Cardiac septum (tissue), 1 donor: ENCODE measurements at places on chromosomes 7 and 10. TPM values are rescaled to one million over a fixed set of nuclear protein-coding genes. Genes with fewer than 3 reads are reported as not detected.

- DNase-seq: no peak
These were observed 19.4 kb downstream of the PEX1 start for GRCh38 chr7:92508946-92509345.

DNA sequence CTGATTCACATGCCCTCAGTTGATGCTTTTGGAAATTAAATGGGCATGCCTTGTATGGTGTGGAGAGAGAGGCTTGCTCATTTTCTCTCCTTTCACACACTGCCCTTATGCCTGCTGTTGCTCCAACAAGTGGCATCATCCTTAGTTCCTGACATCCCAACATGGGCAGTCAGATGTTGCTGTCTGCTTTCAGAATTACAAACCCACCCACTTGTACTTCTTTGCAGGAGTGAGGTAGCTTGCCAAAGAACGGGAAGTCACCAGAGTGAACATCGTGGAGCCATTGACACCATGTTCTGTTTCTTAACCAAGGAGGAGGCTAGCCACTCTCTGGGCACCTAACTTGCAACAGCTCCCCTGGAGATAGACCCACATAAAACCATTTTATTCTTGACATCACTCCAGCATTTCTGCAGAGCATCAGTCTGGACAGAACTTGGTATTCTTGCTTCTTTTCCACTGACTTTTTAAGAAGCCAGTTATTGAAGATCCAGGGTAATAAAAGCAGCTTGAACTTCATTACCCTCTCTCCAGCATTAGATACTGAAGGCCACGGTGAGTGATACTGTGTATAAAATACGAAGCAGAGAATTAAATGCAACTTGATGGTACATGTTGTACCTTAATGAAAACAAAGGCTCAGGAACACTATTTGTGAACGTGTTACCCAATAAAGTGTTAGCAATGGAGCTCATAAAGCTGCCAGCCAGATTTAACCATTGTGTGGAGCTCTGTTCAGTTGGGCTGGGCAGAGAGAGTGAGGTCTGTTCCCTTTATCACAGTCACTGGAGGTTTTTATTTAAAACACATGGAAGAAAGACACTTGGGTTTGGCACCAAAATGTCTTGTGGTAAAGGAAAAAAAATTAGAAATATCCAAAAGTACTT, 195.8 kb upstream of the HABP2 start:
- DNase-seq: no peak

DNA sequence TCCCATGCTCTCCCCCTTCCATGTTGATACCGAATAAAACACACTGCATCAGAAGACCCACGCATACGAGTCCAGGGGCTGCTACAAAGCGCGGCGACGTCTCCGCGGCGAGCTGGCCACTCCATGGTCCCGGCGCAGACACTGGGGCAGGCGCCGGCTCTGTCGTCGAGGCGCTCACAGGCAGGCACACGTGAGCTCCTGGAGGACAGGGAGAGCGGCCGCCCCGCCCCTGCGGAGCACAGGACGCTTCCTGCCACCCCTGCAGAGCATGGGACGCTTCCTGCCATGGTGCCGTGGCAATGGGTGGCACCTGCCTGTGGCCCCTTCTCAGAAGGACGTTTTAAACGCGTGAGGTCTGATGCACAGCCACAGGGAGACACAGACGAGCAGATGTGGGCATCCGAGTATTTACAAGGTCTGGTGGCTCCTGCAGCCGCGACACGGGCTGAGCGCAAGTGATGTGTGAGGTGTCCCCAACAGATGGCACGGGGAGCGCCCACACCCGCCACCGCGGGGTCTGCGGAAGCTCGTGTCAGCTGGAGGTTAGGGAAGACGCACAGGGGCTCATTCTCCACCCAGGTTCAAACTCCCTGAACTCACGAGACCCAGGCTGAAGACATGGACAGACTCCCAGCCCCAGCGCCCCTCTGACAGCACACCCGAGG, 21.4 kb upstream of the GPR146 start:
- no peak for DNase-seq

GRID2IP gene
- total RNA-seq: not detected

FAM107B gene
- total RNA-seq: 8.6 TPM

DNA sequence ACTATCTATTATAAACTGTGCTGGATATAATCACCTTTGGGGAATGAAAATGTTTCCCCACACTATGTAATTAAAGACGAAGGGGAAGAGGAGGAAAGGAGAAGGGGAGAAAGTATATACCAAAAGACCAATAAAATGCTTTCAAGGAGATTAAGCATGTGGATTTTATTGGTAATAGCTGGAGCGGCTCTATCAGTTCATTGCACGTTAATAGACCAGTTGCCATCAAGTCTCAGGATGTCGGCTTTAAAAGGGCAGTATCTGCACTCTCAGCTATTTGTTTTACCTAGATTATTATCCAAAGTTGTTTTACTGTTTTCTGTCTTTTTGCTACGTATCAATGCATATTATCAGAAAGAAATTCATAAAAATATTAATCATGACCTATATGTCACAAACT, 9.0 kb downstream of the ETV1 start:
- DNase-seq: no peak

NKX6-2 gene
- total RNA-seq: not detected

DNA sequence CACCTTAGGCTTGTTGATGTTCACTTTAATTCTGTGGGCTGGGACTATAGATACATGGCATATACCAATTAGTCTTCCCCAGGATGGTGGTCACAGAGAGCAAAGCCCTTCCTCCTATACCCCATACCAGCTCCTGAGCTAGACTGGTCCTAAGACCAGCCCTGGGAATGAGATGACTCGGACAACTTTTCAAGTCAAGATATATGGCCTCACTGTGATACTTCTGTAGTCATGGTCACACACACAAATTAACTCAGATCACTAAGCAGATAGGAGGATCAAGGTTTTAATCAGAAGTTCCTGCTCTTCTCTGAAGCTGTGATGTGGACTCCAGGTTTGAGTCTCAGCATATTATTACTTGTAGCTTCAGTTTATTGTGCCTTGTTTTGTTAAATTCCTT, 53.1 kb downstream of the SLK start:
- DNase-seq: no peak

DNA sequence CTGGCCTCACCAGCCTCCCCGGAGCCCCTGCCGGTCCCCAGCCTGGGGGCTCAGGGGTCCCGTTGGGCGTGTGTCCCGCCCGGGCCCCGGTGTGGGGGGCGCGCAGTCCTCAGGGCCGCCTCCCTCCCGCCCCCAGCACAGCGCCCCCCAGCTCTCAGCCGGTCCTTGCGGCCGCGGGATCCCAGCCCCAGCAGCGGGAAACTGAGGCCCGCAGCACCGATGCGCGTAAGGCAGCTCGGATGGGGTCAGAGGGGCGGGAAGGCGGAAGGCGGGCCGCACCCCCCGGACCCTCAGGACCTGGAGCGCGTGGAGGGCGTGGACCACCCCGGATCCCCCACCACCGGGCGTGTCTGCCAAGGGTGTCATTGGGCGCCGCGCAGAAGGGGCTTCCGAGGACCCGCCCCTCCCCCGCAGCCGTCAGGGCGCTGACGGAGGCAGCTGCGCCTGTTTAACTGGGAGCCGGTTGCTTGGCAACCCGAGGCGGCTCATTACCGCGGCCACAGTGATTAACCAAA, 14.9 kb downstream of the UNCX start:
- DNase-seq: no peak

DNA sequence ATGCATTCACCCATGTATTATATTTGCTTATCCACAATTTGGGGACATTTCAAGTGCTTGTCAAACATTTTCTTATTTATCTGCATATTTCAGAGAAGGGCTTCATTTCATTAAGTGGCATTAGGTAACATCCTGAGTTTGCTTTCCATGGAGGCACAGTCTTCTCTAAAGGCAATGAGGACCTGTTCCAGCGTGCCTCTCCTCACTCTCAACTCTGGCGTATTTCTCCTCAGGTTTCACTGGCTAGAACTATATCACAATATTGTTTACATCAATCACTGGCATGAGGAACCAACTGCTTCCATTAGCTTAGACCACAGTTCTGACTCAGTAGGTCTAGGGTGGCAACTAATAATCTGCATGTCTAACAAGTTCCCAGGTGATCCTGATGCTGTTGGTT, 177.2 kb downstream of the TAX1BP1 start:
- DNase-seq: no peak

GRCh38 chr7:139453673-139454321, 29.7 kb downstream of the KLRG2 start:
- DNase-seq: no peak

OR2A1 gene
- 0.19 TPM for total RNA-seq

DNA sequence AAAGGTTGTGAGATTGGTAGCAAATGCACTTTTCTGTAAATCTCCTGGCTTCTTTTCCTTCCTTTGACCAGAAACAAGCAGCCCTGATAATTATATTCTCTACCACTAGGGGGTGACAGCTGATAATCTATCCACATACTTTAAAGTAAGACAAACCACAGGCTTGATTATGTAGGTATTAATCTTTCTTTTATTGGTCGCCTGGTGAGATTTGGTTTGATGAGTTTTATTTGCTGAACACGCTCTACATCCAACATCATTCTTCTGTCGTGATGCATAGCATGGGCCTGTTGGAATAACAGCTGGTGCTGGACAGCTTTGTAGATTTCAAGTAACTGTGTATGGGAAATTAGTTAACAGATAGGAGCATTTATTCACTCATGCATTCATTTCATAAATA, 63.5 kb downstream of the ZNF365 start:
- DNase-seq: no peak
